Right cardiac atrium (tissue), 5 donors: ENCODE measurements at places on chromosomes 7 and 10. TPM values are rescaled to one million over a fixed set of nuclear protein-coding genes. Genes with fewer than 3 reads are reported as not detected.

The CALML3 gene
- not detected for total RNA-seq

The GATA3 gene
- total RNA-seq, result 0.76 TPM

The CDHR1 gene
- total RNA-seq, result 3.2 TPM

The PSD gene
- total RNA-seq, result 6.2 TPM

The SGCE gene
- 42.2 TPM for total RNA-seq

The ZFYVE27 gene
- total RNA-seq, result 20.6 TPM

The PARD3 gene
- 27.8 TPM for total RNA-seq

The BLNK gene
- total RNA-seq, result 2.1 TPM

The COL28A1 gene
- 5.8 TPM for total RNA-seq

The ODAD2 gene
- total RNA-seq, result not detected

The PRLHR gene
- not detected for total RNA-seq

The CUZD1 gene
- total RNA-seq, result 0.17 TPM

The HTRA1 gene
- 49.7 TPM for total RNA-seq

The PALD1 gene
- total RNA-seq, result 5.7 TPM

The FERD3L gene
- not detected for total RNA-seq

The TMEM176A gene
- 50.8 TPM for total RNA-seq

The HDAC9 gene
- total RNA-seq, result 22.6 TPM

The CYP2C9 gene
- total RNA-seq, result not detected

The OPN1SW gene
- not detected for total RNA-seq

The PRKCQ gene
- 0.17 TPM for total RNA-seq

The CPA4 gene
- total RNA-seq, result not detected

The TMEM130 gene
- not detected for total RNA-seq

The CFAP43 gene
- total RNA-seq, result 0.31 TPM

The POM121L12 gene
- total RNA-seq, result not detected

The HOGA1 gene
- total RNA-seq, result 13.4 TPM

The CNTNAP2 gene
- total RNA-seq, result 0.88 TPM

The MRPS33 gene
- 102 TPM for total RNA-seq

The GPR26 gene
- not detected for total RNA-seq

The LRMDA gene
- 62.4 TPM for total RNA-seq
